ENCODE measurements at places on chromosomes 2 and 18. TPM values are rescaled to one million over a fixed set of nuclear protein-coding genes. Genes with fewer than 3 reads are reported as not detected.

Gene CFAP65
- polyA plus RNA-seq, result 0.10 TPM

Gene MARCHF7
- polyA plus RNA-seq, result 17.9 TPM

Gene IL1F10
- polyA plus RNA-seq, result not detected

Gene CDH2
- polyA plus RNA-seq, result 1.5 TPM
